ENCODE measurements at places on chromosomes 5 and 9.

DNA sequence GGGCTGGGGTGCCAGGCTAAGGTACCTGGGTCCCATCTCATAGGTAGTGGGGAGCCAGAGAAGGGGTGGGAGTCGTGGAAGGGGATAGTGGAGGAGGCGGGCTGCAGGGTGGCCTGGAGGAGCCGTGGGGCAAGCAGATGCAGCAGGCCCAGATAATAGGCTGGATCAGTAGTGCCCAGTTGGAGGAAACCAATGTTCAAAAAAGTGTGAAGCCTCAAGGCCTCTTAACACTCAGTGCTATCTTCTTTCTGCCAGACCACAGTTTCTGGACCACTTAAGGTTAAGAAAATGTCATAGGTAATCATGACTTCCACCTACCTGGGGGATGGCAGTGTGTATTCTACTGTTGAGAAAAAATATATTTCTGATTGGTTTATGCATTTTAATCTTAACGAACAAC lies 63.3 kb upstream of the TGFBR1 start:
- no peak for DNase-seq

DNA sequence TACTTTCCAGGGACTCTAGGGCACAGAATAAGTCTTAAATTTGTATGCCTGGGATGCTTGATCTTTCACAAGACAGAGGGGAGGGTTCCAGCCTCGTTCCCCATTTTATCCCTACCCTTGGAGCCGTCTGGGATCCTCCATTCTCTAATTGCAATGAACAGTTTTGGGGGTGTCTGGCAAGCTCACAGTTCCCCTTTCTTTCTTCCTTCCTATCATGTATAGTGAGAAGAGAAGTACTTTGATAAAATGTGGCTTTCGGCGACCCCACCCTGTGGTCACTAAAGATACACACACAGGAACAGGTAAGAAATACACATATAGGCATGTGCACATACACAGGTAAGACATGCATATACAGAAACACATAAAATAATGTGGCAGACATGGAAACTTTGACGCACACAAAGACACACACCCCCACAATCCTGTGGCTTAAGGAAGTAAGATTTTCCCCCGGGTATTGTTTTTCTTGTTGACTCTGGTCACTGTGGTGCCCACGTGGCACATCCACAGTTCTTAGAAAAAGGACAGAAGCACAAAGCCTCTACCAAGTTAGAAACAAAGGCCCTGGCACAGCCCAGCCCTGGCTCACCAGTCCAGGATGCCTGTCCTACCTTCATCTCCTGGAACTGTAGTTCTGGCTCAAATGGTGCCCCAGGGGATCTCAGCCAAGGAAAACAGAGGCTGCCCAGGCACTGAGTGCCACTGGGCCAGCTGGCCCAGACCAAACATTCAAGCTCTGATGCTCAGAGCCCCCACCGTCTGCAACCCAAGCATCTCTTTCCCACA lies 6.3 kb upstream of the SMU1 start:
- DNase-seq = no peak

GRCh38 chr9:129462360-129462759 lies 158.5 kb downstream of the C9orf50 start:
- DNase-seq = no peak

GRCh38 chr9:2691626-2692025 lies 25.7 kb upstream of the KCNV2 start:
- DNase-seq = no peak

GRCh38 chr9:123324767-123325183 lies 31.2 kb upstream of the CRB2 start:
- DNase-seq = no peak

GRCh38 chr9:12212860-12213259 lies 480.3 kb upstream of the TYRP1 start:
- no peak for DNase-seq
